ENCODE measurements at places on chromosomes 2 and 18.

DNA sequence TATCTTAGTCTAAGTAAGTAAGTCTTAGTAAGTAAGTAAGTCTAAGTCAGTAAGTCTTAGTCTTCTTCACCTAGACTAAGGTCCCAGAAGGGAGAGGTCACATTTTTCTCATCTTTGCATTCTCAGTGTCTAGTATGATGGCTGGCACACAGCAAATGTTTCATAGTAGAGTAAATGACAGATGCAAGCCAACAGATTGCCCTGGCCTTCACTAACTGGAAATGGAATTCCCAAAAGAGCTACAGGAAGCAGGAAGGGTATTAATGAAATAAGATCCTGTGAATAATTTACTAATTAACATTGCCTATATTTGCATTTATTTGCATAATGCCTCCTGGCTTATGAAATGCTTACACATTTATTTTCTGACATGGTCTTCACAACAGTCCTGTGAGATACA is 221.6 kb downstream of the RAD51AP2 start:
- DNase-seq = no peak

DNA sequence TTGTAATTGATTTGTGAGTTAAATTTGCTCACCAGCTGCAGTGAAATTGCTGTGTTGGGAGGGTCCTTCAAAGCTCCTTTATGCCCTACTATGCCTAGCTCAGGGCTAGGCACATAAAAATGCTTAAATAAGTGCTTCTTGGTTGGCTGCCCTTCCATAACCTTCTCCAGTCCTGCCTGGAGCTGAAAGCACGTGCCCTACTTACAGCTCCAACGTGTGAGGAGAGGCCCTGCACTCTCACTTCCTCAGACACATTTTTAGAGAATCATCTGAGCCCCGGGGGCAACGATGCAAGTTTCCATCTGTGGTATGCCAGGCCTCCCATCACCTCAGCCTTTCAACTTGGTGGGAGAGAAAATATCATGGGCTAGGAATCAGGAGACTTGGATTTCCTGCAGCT is 202.7 kb downstream of the BCL11A start:
- DNase-seq = no peak

DNA sequence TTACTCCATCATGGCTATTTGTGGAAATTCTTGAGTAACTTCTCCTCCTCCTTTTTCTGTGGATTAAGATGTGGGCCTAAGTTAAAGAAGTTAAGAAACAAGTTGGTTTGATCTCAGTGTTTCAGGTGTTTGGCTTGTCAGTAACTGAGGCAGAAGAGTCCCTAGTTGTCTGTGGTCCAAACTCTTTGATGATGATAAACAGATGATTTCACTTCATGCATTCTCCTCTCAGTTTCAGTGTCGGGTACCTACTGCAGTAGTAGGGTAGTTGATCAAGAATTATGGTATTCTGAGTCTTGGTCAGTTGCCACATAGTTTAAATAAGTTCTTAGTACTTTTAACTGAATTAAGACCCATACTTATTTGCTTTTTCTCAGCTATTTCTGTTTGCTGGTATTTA is 85.6 kb downstream of the NCOA1 start:
- no peak for DNase-seq

DNA sequence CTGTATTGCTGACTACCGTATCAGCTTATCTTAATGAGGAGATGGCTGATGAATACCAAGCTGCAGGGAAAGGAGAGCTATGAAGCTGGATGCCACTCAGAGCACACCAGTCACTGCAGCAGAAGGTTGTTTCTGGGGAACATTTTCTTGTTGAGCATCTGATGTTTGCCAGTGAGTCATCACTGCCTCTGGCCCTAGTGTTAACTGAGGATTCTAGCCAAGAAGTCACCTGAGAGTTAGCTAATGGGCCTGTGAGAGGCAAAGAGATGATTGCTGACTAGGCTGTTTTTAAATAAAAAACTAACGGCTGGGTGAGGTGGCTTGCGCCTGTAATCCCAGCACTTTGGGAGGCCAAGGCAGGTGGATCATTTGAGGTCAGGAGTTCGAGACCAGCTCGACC is 37.9 kb downstream of the CCDC150 start:
- no peak for DNase-seq

DNA sequence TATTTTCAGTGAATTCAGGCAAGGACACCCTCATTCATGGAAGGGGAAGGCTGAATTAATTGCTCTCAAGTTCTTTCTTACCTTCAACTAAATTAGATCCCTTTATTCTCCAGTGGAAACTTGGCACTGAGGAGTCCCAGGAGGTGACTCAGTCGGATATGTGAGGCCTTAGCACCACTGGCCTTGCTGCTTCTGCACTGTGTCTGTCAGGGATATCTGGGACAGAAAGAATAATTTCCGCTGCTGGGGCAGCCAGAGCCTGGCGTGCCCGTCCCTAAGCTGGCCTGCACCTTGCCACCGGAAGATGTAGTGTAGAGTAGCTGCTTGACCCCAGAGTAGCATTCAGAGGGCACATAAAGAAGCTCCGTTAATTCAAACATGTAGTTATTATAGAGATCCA is 53.4 kb downstream of the LIMS1 start:
- DNase-seq = no peak

Data from esophagus squamous epithelium (tissue), 5 donors.